ENCODE measurements at places on chromosomes 7 and 10.

DNA sequence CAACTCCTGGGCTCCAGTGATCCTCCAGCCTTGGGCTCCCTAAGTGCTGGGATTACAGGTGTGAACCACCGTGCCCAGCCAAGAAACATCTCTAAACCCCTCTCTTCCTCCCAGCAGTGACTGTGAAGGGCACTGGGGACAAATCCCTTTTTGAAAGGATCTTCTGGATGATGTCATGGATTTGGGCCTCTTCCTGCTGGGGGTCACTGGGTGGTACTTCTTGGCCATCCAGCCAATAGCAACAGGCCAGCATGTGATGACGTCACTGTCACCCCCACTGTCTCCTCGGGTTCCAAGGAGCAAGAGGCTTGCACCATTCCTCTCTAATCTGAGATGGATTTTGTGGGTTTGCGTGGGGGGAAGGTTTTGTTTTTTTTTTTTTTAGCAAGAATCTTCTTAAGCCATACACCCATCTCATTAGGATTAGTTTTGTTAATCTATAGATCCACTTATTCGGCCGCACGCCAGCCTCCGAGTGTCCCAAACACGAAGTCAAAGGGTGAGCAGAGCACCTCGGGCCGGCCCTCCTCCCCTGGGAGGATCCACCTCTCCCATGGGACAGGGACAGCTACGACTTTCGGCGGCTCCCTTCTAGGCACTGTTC lies 29.4 kb upstream of the TNRC18 start:
- no peak for DNase-seq

GRCh38 chr10:94042834-94043175 lies 49.1 kb downstream of the PLCE1 start:
- no peak for DNase-seq

DNA sequence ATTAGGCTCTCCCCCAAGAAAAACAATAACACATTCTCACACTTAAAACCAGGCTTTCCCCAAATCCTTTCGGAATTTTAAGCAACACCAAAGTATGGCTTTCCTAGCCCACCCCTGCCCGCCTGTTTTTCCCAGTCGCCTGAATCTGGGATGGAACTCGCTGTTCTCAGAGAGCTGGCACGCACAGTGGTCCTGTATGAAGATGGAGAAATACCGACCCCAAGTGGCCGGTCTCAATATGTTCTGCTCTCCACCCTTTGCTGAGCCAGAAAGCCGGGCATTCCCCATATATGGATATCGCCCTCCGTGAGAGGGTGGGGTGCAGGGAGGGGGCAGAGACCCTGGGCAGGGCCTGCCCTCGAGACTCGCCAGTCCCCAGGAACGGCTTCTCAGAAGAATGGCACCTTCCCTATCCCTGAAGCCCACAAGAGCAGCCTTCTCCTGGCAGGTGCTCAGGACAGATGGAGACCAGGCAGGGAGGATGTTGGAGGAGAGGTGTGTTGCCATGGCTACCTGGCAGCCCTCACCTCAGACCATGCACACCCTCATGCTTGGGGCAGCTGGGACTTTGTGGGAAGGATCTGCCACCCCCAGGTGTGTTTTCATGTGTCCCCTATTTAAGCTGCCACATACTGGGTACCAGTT lies 3.4 kb downstream of the TACR2 start:
- peak; percentile 25 for DNase-seq

DNA sequence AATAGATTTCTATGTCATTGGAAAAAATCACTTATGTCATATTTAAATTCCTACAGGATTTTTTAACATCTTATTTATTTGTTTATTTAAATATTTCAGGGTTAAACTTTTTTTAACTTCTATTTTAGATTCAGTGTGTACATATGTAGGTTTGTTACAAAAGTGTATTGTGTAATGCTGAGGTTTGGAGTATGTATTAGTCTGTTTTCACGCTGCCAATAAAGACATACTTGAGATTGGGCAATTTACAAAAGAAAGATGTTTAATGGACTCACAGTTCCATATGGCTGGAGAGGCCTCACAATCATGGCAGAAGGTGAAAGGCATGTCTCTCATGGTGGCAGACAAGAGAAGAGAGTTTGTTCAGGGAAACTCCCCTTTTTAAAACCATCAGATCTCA lies 65.4 kb downstream of the MGAM2 start:
- DNase-seq, result no peak

DNA sequence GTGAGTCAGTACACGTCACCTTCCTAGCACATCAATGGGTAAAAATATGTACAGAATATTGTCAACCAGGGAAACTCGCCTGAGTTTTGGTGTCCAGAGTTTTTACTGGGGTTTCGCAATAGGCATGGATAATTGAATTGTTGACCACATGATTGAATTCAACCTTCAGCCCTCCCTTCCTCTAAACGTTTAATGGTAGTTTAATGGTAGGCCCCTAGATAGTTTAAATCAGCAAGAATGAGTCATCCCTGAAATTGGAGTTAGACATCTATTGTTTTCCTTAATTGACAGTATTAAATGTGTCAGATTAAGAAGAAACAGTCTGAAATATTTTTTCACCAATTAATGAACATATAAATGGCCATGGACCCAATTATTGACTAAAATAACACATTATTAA lies 57.8 kb upstream of the CACNA2D1 start:
- DNase-seq, result no peak

- no peak for DNase-seq
These were observed 5.3 kb downstream of the NCAPG2 start for GRCh38 chr7:158699341-158699740.

GRCh38 chr7:123916240-123916724 lies 8.8 kb upstream of the SPAM1 start:
- DNase-seq, result no peak

DNA sequence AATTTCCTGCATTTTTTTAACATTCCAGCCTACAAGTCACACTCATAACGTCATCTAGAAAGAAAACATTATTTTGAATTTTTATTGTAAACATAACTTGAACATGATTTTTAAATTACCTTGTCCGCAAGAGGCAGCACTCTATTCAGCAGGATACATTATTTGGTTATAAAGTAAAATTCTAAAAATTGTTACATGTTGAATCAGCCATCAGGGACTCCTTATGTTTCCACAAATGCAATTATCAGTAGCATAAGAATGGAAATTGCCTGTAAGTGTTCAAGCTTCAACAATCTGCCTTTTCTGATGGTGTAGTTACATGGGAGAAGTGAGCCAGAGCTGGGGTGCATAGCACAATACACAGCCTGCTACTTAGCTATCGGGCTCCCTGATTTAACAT lies 97.5 kb downstream of the ZNF365 start:
- DNase-seq, result no peak

DNA sequence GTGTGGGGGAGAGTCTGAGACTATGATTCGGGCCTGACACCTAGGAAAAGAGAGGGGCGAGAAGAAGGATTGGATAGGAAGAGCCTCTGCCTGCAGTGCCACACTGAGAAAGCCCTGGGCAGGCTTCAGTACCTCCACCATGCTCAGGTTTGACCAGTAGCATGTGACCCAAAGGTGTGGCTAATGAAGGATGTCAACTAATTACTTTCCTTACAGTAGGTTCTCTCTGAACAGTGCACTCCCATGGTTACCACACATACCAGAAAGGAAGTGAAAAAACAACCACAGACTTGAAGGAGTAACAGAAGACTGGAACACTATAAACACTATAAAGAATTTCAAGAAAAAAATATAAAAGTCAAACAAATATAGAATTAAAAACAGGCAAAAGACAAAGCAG lies 46.2 kb downstream of the SEM1 start:
- DNase-seq, result no peak

- DNase-seq, result no peak
These were observed 173.9 kb downstream of the USP6NL start for GRCh38 chr10:11437391-11438142.

DNA sequence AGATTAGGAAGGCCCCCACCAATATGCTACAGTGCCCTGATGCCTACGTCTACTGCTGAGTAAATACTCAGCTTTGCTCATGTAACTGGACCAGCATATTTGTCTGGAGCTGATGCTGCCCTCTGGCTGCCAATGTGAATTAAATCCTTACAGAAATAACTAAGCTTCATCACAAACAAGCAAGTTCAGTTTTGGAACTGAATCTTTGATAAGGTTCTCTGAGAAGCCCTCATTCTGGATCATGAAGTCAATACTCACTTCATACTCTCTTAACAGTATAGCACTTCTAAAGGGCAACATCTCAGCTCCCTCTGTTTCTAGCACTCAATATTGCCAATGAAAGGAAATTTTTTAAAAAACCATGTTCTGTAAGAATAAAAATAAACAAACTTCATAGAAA lies 246.7 kb downstream of the ETV1 start:
- DNase-seq, result no peak

DNA sequence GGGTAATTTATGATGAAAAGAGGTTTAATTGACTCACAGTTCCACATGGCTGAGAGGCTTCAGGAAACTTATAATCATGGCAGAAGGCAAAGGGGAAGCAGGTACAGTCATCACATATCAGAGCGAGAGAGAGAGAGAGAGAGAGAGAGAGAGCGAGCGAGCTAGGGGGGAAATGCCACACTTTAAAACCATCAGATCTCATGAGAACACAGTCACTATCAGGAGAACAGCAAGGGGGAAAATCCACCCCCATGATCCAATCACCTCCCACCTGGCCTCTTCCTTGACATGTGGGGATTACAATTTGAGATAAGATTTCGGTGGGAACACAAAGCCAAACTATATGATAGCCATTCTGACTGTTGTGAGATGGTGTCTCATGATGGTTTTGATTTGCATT lies 576.3 kb downstream of the GFRA1 start:
- no peak for DNase-seq

DNA sequence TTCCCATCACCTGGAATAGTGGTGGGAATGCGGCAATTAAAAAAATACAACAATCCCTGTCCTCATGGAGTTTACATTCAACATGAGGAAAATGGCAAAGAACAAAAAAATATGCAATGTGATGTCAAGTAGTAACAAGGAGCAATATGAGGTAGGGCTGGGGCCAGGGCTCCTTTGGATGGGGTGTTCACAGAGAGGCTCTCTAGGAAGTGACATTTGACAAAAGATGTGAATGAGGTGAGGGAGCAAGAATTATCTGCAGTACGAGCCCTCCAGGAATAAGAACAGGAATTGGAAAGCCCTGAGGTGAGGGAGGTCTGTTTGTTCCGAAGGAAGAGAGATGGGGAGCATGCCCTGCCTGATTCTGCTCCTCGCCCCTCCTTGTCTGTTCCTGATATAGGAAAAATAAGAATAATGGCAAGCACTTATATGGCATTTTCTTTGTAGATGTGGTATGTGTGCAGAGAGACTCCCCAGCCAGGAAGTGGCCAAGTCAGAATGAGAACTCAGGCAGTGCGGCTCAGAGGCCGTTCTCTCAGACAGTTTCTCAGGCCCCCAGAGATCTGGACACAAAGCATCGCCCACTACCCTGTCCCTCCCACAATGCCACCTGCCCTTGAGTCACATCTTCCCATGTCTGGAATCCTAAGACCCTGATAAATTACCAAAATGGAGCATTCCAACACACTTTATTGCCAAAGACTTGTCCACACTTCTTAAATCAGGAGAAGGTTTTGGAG lies 105.6 kb downstream of the APBB1IP start:
- DNase-seq, result no peak

GRCh38 chr10:101310529-101311184 lies 43.3 kb upstream of the BTRC start:
- DNase-seq, result no peak

- no peak for DNase-seq
These were observed 181.0 kb upstream of the RNF32 start for GRCh38 chr7:156459582-156459981.

DNA sequence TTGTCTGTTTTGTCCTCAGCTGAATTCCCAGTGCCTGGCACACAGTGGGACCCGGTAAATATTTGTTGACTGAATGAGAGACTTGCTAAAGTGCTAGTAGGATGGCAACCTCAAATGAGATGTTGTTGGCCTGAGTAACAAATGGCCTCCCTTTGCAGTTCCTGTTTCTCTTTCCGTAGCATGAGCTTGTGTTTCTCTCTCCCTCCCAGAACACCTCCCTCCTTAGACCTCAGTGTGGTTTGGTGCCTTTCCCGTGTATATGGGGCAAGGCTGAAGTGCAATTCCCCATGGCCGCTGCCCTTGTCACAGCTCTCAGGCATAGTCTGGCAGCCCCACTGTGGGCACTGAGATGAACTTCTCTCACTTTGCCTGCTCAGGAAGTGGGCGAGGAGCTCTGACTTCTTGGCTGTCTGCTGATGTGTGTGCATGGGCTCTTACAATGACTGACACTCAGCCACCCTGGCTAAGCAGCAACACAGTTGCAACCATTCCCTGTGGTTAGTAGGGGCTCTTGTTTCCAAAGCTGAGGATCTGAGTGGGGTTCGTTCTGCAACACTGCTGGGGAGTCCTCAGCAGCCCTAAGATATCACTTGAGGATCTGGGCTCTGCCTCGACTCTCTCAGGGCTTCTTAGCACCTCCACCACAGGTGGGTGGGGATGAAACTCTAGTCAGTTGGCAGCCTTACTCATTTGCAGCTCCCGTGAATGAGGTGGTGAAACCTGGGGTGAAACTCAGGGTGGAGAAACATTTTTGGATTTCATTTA lies 136.1 kb downstream of the ICA1 start:
- DNase-seq, result peak; percentile 67

- no peak for DNase-seq
These were observed 77.3 kb upstream of the SVIL start for GRCh38 chr10:29712108-29712507.

GRCh38 chr7:52283335-52283734 lies 752.1 kb upstream of the POM121L12 start:
- DNase-seq, result no peak

GRCh38 chr10:26746061-26746460 lies 48.6 kb downstream of the PDSS1 start:
- DNase-seq, result no peak

- no peak for DNase-seq
These were observed 6.6 kb upstream of the REPIN1 start for GRCh38 chr7:150361807-150362621.

GRCh38 chr7:42672339-42672999 lies 239.4 kb downstream of the C7orf25 start:
- DNase-seq, result no peak

DNA sequence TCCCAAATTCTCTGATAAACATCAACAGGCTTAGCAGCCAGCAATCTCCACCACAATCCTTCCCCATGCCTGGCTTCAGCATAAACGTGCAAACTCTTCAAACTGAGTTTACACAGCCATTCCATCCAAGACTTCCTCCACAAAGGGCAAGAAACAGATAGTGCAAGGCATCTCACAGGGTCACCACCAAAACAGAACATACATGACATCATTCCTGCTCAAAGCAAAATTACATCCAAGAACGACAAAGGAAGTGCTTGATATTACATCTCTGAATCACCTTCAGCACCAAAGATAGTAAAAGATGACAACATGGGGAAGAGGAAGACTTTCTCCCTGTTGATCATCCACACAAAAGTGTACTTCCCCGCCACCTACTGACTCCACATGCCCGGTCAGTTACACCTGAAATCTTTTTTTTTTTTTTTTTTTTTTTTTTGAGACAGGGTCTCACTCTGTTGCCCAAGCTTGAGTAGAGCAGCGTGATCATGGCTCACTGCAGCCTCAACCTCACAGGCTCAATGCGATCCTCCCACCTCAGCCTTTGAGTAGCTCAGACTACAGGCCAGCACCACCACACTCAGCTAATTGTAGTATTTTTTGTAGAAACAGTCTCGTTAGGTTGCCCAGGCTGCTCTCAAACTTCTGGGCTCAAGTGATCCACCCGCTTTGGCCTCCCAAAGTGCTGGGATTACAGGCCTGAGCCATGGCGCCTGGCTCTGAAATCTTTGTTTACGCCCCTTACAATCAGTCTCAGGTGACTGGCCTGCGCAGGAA lies 127.5 kb downstream of the PARD3 start:
- no peak for DNase-seq

- peak; percentile 64 for DNase-seq
These were observed 12.7 kb upstream of the SDHAF3 start for GRCh38 chr7:97104719-97105238.

- no peak for DNase-seq
These were observed 112.0 kb downstream of the EBF3 start for GRCh38 chr10:129851941-129852640.
